ENCODE measurements at places on chromosomes 1 and 21.

DNA sequence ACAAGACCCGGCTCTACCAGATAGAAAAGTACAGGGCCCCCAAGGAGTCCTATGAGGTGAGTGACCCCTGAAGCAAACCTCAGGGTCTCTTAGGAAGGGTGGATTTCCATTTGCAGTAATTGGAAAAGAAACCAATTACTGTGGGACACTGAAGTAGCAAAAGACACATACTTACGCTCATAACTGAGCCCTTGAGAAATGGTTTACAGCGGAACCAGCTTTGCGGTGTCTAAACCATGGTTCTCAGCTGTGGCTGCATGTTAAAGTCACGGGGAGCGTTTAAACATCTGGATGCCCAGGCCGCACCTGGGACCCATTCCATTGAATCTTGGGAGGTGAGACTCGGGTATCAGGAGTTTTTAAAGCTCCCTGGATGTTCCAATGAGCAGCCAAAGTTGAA lies 110.7 kb downstream of the HUNK start:
- H3K4me1 ChIP-seq = no peaks in the 10 kb centered on the region

GRCh38 chr1:99326215-99326949 lies 62.1 kb downstream of the PLPPR4 start:
- no peak overlapping the region for H3K4me3 ChIP-seq
- no peak overlapping the region for H3K27ac ChIP-seq
- no peaks in the 10 kb centered on the region for H3K4me1 ChIP-seq
- no peaks in the 10 kb centered on the region for H3K27me3 ChIP-seq
- no peaks in the 10 kb centered on the region for H3K36me3 ChIP-seq

DNA sequence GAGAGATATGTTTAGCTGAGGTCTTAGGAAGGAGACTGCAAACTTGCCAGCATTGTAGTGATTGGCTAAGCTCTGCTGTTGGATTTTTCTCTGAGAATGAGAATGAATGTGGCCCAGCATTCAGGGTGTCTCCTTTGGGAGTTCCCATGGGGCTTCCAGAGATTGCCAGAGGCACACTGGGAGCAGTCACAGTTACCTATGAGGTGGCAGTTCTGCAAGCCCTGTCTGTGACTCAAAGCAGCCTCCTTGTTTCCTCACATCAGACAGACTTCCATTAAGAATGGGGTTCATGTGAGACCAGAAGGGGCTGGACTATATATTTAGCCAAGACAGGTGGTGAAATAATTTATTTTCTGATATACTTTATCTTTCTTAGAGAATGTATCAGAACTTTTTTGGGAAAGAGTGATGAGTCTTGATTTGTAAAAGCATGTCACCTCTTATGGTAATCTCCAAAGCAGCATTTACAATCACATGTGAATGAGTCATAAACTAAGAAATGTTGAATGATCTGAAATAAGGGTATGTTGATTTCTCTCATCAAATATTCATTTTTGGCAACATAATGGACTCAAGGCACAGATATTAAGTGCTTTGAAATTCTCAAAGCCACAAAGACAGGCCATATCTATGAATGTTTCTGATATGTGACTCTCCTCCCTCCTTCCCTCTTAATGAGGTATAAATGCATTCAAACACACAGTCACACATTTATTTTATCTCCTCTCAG lies 9.5 kb upstream of the SLC19A2 start:
- no peak for DNase-seq
- peaks cover 40% of the 10 kb centered on the region for H3K4me1 ChIP-seq
- H3K4me3 ChIP-seq = no peak overlapping the region
- H3K27ac ChIP-seq = peak overlapping the region; percentile 75
- peaks cover 14% of the 10 kb centered on the region for H3K27me3 ChIP-seq
- H3K36me3 ChIP-seq = peaks cover 10% of the 10 kb centered on the region

DNA sequence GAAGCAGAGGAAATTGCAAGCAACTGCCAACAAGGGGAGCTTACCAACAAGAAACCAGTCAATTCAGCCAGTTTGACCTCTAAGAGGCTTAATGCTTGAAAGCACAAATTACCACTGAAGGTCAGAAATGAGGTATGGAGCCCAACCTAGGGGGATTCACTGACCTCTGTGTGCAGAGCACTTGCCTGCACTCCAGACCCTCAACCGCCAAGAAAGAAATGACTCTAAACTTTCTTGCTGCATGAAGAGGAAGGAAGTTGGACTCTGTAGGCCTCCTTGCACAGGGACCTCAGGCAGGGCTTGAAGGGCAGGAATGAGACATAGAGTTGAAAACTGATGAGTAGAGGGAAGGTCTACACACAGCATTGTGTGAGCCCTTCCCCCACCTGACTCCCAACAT lies 10.0 kb downstream of the ARMH1 start:
- DNase-seq = no peak
- H3K4me1 ChIP-seq = no peaks in the 10 kb centered on the region
- no peak overlapping the region for H3K27ac ChIP-seq
- H3K27me3 ChIP-seq = no peaks in the 10 kb centered on the region
- H3K4me3 ChIP-seq = no peak overlapping the region

GRCh38 chr1:76759950-76760349 lies 107.3 kb upstream of the ST6GALNAC5 start:
- no peak overlapping the region for H3K4me3 ChIP-seq
- no peaks in the 10 kb centered on the region for H3K36me3 ChIP-seq
- H3K27me3 ChIP-seq = no peaks in the 10 kb centered on the region
- no peak overlapping the region for H3K27ac ChIP-seq
- DNase-seq = peak; percentile 1

All from activated T-cell treated with anti-CD3 and anti-CD28 coated beads, Interleukin-2, amount 50 U/mL, for 72 hours (primary cell).